NCI-H69 (cell line): ENCODE measurements at places on chromosomes 11 and 22.

DNA sequence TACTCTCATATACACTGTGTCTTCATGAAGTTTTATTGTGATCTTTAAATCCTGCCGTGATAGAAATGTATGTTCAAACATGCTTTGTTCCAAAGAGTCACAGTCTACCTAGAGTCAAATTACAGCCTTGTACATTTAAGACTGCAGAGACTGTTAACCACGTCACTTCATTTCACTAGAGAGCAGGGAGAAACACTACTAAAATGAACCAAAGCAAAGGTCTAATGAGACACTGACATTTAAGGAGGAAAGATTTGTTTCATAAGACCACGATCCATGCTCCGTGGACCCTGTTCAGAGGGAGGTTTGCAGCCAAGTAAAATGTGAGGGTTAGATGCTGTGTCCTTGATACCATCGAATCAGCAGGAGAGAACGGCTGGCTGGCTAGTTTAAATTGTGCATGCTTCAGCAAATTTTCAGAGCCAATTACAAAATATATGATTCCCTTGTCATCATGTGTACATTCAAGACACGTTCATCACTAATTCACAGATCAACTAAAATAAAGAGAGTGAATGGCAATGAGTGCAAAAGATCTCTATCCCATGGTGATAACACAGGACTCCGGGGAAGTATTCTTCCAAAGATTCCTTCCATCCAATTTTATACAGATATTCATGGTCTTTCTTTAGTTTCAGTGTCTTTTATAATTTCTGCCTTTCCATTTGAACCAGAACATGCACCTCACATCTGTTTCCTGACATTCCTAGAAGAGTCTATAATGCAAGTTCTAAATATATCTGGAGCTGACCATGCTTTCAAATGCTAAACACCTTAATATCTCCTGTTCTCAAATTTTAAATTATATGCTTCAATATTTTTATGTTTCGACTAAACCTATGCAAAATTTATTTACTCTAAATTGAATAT, 960.9 kb upstream of the FAT3 start:
- DNase-seq, result peak; percentile 74

DNA sequence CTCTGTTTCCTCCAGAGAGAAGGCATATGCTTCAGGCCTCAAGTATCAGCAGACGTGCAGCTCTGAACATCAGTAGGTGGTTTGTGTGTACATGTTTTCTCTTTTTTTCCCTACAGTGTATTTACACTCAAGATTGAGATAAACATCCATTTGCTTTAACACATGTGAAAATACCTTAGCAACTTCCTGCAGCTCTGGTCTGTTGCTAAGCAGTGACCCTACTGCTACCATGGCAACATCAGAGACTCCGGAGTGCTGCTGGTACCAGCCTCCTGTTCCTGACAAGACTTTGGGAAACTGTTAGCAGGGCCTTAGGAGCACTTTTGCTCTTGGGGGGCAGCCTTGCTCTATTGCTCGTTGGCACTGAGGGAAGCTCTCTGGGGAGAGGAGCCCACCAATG, 221.2 kb upstream of the PLET1 start:
- peak; percentile 32 for DNase-seq

GRCh38 chr11:6440906-6441358, at the start of gene HPX:
TSS of gene HPX (minus strand) at chr11:6440987. CDS start at chr11:6440963, 24 bp downstream.
- no peak for DNase-seq

DNA sequence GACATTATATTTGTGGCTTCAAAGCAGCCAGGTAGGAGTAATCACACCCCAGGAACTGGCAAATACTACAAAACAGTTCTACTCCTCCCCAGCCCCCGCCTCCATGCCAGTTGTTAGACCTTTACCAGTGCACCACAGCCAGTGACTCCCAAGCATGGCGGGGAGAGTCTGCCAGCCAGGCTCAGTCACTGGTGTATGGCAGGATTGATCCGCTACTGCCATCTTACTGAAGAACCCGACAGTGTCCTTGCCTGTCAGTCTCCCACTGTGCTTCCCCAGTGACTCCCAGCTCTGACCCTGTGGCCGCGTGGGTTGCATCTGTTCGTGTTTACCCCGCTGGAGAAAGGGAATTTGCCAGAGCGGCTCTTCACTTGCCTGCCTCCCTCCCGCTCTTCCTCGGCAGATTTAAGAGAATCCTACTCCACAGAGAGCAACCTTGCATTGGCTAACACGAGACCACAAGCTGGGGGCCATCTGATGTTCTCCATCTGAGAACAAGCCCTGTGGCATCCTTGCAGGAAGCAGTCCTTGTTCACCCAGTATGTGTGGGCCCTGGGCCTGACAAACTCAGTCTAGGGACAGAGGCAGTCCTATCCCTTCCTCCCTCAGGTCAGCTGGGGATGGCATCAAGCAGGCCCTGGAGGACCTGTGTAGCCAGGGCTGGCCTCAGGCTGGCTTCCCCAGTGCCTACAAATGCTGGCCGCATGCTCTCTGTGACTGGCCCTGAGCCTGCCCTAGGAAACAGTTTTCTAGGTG, 33.1 kb downstream of the GNAZ start:
- DNase-seq, result peak; percentile 31

- no peak for DNase-seq
Observed at GRCh38 chr22:26515931-26516330, 3.7 kb upstream of the TFIP11 start.

DNA sequence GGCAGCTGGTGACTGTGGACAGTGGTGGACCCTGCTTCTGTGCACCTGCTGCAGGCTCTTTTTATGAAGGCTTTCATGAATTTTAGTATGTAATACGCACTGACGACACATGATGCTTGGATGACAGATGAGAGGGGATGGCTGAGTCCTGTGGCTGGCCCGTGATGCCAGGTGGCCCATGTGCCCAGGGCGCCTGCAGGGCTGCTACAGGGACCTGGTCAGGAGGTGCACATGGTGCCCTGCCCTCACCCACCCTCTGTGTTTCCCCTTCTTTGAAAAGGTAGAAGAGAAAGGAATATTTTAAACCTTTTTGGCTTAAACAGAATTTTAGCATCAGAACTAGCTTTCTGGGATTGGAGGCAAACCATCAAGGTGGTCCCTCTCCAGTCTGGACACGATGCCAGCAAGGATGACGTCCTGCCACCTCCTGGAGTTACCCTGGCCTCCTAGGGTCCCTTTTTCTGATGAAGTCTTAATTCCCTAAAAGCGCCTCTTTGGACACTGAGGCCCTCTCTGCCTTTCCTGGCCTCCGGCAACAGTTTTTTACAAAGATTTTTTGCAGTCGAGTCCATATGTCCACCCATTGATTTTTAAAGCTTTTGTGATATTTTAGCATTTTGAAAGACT, 5.4 kb upstream of the RANBP1 start:
- DNase-seq, result no peak

DNA sequence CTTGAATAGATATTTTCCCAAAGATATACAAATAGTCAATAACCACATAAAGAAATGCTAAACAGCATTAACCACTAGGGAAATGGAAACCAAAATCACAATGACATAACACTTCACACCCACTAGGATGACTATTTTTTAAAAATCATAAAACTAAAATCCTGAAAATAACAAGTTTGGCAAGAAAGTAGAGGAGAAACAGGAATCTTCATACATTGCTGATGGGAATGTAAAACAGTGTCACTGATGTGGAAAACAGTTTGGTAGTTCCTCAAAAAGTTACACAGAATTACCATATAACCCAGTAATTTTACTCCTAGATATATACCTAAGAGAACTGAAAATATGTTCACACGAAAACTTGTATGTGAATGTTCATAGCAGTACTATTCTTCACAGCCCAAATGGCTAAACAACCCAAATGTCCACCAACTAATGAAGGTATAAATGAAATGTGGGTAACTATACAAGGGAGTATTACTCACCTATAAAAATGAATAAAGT, 12.5 kb downstream of the PICALM start:
- DNase-seq, result no peak

- DNase-seq, result no peak
Observed at GRCh38 chr11:6442441-6442840, 1.7 kb upstream of the HPX start.

DNA sequence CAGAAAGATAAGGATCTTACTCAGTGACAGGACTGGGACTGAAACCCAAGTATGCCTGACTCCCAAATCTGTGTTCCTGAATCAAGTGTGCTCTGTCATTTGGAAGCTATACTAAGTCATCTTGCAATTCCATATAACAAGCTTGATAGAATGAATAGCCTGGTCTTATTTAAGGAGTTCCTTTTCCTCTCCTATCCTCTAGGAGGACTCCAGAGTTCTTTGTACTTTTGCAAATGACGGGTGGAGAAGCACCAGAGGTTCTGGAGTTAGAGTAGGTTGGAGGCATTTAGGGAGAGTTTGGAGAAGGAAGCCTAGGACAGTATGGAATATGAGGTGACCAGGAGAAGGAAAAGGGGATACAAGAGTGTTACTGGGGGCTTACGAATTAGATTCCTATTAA, 92.9 kb upstream of the RCN1 start:
- DNase-seq, result peak; percentile 22

DNA sequence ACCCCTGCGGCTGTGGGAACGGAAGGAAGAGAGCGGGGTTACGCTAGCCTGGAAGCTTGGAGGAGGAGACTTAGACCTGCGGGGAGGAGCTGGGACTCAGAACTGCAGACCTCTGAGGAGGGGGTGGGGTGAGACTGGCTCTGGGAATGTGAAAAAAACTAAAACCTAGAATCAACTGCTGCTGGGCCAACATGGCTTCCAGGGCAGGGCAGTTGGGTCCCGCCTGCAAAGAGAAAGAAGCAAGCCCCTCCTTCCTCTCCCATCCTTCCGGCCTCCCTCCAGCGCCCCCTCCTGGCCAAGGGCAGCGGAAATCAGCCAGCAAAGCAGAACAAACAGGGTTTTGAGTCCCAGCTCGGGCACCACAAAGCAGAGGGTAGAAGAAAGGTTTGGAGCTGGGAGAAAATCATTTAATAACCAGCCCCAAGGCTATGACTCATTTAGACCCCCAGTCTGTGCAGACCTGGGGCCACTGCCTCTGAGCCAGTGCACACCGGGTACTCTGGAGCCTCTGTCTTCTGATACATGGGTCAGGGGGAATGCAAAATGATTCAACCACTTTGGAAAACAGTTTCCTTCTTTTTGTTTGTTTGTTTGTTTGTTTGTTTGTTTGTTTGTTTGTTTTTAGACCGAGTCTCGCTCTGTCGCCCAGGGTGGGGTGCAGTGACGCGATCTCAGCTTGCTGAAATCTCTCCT, 7.3 kb upstream of the NCF4 start:
- peak; percentile 74 for DNase-seq

DNA sequence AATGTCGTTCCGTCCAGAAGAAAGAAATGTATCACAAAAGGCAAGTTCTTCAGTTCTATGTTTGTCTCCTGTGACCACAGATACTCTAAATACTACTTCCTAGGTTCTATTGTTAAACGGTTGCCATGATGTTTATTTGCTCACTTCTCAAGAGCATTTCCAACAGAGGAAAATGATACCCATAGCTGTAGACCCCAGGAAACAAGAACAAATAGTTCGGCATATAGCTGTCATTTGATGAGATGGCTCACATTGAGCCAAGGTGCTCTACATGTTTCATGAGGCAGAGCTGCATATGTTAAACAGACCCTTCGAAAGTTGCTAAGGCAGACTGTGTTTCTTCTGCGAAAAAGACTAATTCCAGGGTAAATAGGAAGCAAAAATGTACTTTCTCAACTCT, 15.4 kb upstream of the ANGPTL5 start:
- DNase-seq, result no peak

DNA sequence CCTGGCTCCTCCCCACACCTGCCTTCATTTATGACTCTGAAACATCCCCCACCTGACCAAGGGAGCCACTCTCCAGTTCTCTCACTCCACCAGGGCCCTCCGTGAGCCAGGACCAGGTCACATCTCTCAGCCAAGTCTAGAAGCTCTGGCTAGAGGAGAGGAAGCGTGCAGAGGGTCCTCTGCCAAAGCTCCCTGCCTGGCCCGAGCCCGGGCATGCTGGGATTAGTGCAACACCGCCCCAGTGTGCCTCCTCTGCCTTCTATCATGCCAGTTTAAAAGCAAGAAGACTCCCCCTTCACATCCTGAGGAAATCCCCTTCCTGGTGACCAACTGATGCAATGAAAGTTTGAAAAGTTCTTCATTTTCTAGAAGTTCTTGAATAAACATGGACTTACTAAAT, 23.5 kb downstream of the TP53AIP1 start:
- no peak for DNase-seq

DNA sequence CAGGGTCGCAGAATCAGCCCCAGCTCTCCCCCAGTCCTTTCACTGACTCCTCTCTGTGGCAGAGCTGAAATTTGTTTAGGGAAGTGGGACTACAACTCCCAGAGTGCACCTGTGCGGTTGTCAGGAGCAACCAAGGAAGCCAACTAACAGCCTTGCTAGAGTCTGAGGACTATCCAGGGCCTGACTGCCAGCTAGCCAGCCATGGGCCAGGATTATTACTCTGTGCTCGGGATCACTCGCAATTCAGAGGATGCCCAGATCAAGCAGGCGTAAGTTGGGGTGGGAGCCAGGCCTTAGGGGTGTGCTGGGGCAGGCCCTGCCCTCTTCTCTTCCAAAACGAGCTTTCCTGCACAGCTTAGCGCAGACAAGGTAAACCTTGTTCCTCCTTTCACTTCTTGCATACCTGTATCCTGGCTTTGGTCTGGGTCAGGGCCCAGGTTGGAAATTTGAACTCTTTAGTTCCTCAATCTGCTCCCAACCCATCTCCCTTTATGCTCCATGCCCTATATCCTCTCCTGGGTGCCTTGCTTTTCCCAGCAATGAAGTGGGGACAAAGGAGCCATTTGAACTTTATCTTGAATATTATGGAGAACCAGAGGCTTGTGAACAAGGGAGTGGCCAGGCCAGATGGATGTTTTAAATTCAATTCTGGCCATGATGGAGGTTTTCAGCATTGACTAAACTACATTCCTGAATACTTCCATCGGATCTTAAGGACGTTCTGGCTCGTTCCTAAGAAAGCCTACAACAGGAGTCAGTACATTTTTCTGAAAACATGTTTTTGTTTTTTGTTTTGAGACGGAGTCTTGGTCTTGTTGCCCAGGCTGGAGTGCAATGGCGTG, at the start of gene DNAJB13:
TSS of gene DNAJB13 (plus strand) at position 158 of the 842 bp plus-strand sequence. CDS start at position 202, 44 bp downstream.
- peak; percentile 54 for DNase-seq

GRCh38 chr11:132131047-132131446, 760.6 kb downstream of the NTM start:
- DNase-seq, result peak; percentile 98

GRCh38 chr11:72004515-72005346, 6.0 kb downstream of the IL18BP start:
- no peak for DNase-seq

- no peak for DNase-seq
Observed at GRCh38 chr11:118565051-118565450, 680 bp downstream of the IFT46 start.

- DNase-seq, result no peak
Observed at GRCh38 chr11:61684870-61685616, 4.9 kb downstream of the DAGLA start.
